Activated T-cell treated with anti-CD3 and anti-CD28 coated beads, Interleukin-2, amount 50 U/mL, for 4 hours (primary cell): ENCODE measurements at places on chromosomes 3 and 15. TPM values are rescaled to one million over a fixed set of nuclear protein-coding genes. Genes with fewer than 3 reads are reported as not detected.

- no peak for DNase-seq
Observed at GRCh38 chr15:30878515-30878914, 25.2 kb upstream of the FAN1 start.

DNA sequence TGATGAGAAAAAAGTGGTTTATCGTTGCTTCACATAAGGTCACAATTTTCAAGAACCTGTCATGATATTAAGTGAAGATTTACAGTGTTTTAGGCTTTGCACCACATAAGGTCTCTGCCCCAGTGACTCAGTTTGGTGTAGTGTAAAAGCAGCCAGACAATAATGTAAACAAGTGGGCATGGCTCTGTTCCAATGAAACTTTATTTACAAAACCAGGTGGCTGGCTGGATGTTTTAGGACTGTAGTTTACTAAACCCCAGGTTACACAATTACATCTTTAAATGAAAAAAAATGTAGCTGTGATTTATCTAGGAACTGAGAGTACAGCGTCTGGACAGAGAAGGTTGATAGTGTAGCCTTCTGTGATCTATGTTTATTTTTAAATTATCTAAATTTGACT lies 9.7 kb upstream of the FBXL22 start:
- no peak for DNase-seq

GRCh38 chr15:48442011-48442410 lies 110.8 kb downstream of the DUT start:
- DNase-seq = no peak

RPP25 gene
- 10.7 TPM for total RNA-seq

AADAC gene
- total RNA-seq = 0.18 TPM

DNA sequence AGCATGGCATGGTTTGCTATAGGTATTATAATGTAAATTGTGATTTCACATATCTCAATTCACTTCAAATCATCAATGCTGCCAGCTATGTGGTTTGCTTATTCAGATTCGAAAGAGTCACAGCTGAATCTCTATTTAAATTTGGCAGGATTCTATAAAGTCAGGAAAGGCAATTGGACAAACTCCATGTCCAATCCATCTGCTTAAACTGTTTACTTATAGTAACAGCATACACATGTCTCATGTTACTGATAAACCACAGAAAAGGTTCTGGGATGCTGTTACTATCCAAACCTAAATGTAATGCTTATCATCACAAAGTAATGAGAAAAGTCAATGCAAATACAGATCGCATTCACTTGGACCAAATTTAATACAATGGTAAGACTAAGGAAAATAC lies 229.7 kb downstream of the ISL2 start:
- no peak for DNase-seq

LRRIQ4 gene
- total RNA-seq = not detected

- DNase-seq = no peak
Observed at GRCh38 chr15:70936326-70936725, 43.7 kb downstream of the LRRC49 start.
